NCI-H526 treated with DMSO at 0.1 percent for 48 hours (cell line): ENCODE measurements at places on chromosomes 11 and 22.

DNA sequence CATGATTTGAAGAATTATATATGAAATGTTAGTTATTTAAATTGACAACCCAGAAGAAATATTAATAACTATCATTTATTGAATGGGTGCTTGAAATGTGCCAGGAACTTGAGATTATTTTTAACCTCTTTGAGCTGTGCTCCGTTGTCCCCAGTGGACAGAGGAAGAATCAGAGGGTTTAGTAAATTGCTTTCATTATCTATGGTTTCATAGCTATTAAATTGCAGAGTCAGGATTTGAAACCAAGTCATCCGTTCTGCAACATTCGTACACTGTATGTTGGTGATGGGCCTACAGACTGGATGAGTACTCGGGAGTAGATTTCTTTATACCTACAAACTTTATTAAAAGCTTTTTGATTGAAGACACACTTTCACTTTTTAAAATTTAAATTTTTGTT, 4.9 kb downstream of the HSD17B12 start:
- no peak for DNase-seq

DNA sequence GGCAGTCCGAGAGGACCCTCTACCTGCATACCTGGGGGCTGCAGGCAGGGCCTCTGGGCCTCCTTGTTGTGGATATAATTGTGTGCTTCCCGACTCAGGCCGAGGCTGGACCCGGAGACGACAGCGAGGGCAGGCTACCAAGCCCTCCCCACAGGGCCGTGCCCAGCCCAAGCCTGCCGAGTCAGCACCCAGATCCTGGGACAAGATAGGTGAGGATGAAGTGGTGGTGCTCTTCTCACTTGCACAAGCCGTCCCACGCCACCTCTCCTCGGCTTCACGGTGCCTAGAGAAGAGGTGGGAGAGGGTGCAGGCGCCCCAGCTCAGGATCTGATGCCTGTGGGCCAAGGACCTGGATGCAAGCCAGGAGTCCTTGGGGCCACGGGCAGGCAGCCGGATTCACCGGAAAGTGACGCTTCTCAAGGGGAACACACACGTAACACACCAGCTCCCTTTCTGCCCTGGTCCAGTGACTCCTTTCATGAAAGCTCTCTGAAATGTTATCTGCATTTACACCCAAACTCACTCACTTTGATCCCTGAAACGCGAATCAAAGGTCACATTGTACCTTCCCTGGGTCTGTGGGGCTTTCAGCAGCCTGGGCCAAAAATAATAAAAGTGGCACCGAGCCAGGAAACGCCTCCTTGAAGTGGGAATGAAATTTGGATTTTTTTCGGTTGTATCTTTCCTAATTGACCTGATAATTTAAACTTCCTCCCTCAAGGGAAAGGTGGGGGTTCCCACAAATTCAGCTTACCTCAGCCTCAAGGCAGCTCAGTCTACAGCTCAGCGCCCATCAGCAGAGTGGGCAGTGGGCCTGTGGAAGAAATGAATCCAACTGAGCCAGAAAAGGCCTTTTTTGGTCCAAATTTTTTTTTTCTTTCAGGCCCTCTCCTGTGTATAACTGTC, 1.1 kb upstream of the GNB1L start:
- DNase-seq: no peak

- DNase-seq: no peak
These were observed 3.4 kb downstream of the BIRC3 start for GRCh38 chr11:102320679-102321078.

DNA sequence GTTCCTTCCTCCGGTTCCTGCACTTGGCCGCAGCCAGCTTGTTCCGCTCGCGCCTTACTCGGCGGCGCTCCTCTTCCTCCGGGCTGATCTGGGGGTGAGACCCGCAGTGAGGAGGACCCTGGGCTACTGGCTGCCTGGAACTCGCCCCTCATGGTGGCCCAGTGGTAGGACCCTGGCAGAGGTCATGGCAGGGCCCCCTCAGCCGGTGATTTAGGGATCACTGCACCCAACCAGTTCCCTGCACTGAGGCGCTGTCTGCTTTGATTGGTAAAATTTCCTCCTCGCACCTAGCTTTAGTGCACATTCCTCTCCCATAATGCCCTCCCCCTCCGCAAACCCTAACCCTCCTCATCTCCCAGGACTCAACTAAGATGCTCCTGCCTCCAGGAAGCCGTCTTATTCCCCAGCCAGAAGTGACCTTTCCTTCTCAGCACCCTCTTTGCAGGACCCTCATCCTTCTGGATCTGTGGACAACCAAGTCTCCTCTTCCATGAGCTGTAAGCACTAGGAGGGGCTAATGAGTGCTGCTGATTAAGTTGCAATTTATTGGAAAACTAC, 3.6 kb downstream of the CCDC85B start:
- no peak for DNase-seq

DNA sequence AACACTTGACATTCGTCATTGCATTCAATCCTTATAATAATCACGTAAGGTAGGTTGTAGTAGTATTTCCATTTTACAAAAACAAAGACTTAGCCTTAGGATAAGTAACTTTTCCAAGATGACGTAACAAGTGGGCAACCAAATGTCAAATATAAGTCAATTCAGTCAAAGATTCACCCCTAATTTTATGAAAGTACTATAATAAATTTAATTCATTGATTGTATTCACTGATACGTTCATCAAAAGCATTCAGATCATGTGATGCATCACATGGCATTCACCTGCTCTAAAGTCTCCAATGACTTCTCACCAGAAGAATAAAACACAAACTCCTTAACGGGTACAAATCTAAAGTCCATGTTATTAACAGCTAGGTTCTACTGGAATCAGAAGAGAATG, 2.1 kb downstream of the KIF18A start:
- DNase-seq: no peak

GRCh38 chr11:72120930-72121329, 8.4 kb upstream of the ANAPC15 start:
- no peak for DNase-seq

- no peak for DNase-seq
These were observed 19.1 kb downstream of the TUB start for GRCh38 chr11:8100158-8100557.

DNA sequence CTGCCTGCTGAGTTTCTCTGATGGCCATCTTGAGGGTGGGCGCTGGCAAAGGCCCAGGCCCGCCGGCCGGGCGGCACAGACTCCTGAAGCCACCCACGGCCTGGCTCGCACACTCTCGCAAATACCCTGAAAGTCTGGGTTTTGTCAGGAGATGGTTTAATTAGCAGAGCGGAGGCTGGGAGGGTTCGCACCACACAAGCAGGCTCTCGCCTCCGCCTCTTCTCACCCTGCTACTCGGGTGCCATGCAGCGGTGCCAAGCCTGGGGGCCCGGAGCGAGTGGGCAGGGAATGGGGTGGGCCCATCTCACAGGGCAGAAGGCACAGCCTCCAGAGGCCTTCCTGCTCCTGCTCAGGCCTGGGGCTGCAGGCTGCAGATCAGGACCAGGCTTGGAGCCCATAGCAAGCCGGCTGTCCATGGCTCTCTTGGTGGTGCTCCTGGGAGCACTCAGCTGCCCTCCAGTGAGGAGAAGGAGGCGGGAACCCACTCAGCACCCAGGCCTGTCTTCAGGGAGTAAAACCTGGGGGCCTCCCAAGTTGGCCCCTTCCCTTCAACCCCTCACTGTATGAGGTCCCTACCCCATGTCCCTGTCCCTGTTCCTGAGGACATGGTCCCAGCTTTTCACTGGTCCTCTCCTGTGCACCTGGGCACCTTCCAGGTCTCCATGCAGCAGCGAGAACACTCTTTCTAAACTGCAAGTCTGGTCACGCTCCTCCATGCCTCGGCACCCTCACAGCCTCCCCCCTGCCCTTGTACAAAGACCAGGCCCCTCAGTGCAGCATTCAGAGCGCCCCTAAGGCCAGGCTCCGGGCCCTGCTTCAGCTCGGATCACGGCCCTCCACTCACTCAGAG, 62.0 kb downstream of the FLRT1 start:
- no peak for DNase-seq

DNA sequence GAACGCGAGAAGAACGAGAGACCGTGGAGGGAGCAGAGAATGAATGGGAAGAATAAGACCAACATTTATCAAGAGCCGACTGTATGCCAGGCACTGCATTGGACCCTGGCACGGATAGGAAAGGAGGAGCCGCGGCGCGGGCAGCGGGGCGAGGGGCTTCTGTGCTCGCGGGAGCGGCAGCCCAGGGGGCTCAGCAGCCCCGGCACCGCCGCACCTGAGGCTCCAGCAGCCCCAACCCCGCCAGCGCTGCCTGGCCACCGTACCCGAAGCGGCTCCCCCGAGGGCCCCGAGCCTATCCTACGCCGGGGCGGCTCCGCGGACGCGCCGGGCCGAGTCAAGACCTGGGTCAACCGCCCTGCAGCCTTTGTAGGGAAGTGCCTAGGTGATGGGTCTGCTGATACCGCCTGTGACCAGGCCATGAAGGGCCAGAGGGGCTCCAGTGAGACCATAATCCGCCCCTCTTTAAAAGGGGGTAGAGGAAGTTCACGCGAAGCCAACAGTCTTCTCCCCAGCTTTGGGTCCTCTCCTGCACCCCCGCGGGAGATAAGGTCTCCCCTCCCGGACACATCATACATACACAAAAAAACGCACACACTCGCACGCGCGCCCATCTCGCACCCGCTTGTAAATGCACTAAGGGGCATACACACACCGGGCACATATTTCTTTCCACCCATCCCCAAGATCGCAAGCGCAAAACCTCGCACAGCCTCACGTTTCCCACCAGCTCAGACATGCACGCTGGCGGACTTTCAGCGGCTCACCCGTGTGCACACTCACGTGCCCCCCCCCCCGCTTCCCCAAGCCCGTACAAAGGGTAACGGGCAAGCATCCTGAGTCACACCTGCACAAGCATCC, 935 bp upstream of the RTN4RL2 start:
- no peak for DNase-seq
